IMR-90 (cell line): ENCODE measurements at places on chromosomes 13 and 19. TPM values are rescaled to one million over a fixed set of nuclear protein-coding genes. Genes with fewer than 3 reads are reported as not detected.
A peak's percentile ranks its signal among the peaks of the same experiment; 100 is the strongest.

GRCh38 chr13:59721926-59722910 is 441.5 kb downstream of the DIAPH3 start:
- H3K27ac ChIP-seq, result no peak overlapping the region
- no peak overlapping the region for H3K4me3 ChIP-seq
- H3K4me1 ChIP-seq, result no peaks in the 10 kb centered on the region
- DNase-seq, result no peak
- no peaks in the 10 kb centered on the region for H3K36me3 ChIP-seq

DNA sequence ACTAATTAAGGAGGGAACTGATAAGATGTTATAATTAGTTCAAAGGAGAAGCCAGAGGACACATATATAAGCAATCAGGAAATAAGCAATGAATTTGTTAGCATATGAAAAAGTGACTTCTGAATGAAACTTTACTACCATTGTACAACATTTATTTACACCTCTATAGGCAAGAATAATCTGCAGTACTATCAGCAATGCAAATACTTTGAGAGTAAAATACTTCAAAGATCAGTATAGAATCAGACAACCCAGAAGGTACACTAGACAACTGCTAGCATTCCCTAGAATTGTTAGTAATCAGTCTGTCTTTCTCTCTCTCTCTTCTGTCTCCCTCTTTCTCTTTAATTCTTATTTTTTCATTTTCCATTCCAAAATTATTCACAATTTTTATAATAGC is 196.8 kb upstream of the ATXN8OS start:
- no peaks in the 10 kb centered on the region for H3K27me3 ChIP-seq
- H3K36me3 ChIP-seq, result no peaks in the 10 kb centered on the region
- no peaks in the 10 kb centered on the region for H3K4me1 ChIP-seq

DNA sequence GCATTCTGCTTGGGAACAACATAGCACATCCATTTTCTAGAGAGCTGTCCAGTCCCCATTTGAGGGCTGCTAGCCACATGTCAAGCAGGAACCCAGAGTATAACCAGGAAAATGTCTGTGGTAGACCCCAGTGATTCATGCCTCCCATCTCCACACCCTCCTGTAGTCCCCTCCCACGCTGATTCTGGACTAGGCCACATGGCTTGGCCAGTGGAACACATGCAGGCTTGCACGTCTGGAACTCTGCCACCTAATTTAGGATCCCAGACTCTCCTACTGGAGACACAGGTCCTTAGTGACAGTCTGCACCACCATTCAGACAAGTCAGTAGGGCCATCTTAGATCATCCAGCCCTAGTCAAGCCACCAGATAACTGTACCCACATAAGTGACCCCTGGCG is 149.8 kb downstream of the ZIC5 start:
- no peaks in the 10 kb centered on the region for H3K4me1 ChIP-seq
- H3K4me3 ChIP-seq, result no peak overlapping the region
- H3K36me3 ChIP-seq, result no peaks in the 10 kb centered on the region
- no peak for DNase-seq
- H3K27ac ChIP-seq, result no peak overlapping the region

DNA sequence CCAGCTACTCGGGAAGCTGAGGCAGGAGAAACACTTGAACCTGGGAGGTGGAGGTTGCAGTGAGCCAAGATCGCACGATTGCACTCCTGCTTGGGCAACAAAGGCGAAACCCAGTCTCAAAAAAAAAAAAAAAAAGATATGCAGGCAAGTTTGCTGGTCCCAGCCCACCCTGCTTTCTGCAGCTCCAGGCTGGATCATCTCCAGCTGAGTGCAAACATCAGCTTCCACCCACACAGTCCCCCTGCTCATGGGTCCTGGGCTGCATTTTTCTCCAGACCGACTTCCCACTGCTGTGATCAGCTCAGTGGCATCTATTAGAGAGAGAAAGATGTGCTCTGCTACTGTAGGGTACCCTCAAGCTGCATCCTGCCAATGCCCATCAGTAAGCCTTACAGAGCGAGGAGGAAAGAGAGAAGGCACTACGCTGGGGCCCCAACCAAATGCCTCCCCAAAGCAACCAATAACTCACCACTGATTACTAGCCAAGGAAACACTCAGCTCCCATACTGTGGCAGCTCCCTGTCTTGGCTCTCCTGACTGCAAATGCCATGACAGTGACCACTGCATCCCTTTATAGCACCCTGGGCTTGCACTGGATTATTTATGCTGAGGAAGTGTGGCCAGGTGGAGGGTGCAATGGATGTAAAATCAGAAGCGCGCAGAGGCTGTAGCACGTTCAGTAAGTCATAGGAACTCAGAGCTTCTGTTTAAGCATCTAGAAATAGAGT is 170.9 kb upstream of the ZNF507 start:
- H3K4me3 ChIP-seq, result no peak overlapping the region
- no peak overlapping the region for H3K27ac ChIP-seq
- H3K36me3 ChIP-seq, result no peaks in the 10 kb centered on the region
- no peaks in the 10 kb centered on the region for H3K4me1 ChIP-seq
- H3K27me3 ChIP-seq, result no peaks in the 10 kb centered on the region

DNA sequence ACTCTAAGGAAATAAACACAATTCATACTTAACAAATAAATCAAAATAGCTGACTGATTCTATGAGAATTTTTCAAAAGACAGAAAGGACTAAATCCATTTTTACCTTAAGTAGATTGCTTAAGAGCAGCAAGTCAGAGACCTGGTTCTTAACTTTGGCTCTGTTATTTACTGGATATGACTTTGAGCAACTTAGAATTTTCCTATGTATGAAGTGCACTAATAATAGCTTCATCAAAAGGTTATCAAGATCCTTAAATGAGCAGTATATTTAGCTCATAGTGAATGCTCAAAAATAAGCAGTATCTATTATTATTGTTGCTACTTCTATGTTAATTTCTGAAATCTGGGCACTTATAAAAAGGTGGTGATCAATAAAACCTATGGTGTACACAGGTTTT is 95.3 kb downstream of the POSTN start:
- no peaks in the 10 kb centered on the region for H3K4me1 ChIP-seq
- no peak overlapping the region for H3K27ac ChIP-seq
- H3K4me3 ChIP-seq, result no peak overlapping the region
- no peaks in the 10 kb centered on the region for H3K27me3 ChIP-seq
- no peak for DNase-seq

DNA sequence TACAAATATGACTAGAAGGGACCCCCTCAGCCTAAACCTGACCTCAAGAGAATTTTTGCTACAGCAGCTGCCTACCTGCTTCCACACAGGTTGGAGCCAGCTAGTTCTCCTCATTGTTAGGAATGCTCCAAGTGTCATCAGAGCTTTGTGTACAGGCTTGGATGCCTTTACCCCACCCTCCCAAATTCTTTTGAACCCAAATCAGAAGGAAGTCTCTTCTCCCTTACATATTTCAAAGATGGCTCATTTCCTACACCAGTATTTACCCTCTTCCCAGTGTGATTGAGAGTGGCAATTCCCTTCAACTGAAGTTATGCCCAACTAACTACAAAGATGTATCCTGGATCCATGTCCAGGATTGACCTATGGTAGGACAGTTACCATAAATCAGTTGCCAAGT is 323.2 kb downstream of the OXGR1 start:
- no peaks in the 10 kb centered on the region for H3K36me3 ChIP-seq
- DNase-seq, result no peak
- no peak overlapping the region for H3K4me3 ChIP-seq
- no peak overlapping the region for H3K27ac ChIP-seq
- no peaks in the 10 kb centered on the region for H3K27me3 ChIP-seq

GRCh38 chr13:109877809-109878208 is 91.4 kb upstream of the IRS2 start:
- no peaks in the 10 kb centered on the region for H3K36me3 ChIP-seq
- H3K4me1 ChIP-seq, result peaks cover 13% of the 10 kb centered on the region
- H3K27me3 ChIP-seq, result no peaks in the 10 kb centered on the region
- no peak overlapping the region for H3K4me3 ChIP-seq
- H3K27ac ChIP-seq, result no peak overlapping the region

DNA sequence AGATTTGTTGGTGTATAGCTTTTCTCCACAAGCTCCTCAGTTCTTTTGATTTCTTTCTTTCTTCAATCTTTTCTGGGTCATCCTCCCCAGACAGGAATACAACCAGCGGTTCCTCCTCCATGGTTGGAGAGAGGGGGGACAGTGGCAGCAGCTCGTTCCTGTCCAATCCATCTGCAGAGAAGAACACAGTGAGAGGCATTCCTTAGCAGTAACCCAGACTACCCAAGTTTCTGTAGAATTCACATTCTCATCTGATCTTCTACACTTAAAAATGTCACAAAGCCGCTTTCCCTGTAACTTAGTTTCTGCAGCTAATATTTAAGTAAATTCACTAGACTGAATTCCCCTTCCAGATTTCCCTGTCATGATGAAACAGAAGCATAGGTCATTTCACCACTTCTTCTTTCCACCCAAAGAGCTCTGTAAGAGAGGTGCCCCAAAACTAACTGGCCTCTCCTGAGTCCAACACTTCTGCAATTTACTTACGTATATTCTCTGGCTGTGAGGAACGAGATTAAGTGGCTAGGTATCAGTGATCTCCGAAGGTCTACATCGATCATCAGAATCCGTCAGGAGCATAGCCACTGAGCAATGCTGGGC is 171.9 kb downstream of the TBC1D4 start:
- H3K36me3 ChIP-seq, result no peaks in the 10 kb centered on the region
- no peak overlapping the region for H3K27ac ChIP-seq
- no peak for DNase-seq
- no peaks in the 10 kb centered on the region for H3K27me3 ChIP-seq
- peaks cover 2% of the 10 kb centered on the region for H3K4me1 ChIP-seq
- H3K4me3 ChIP-seq, result no peak overlapping the region

The SIGLEC12 gene
- not detected in 2 replicates for total RNA-seq

The IGFL3 gene
- not detected in 2 replicates for total RNA-seq

GRCh38 chr13:77751513-77752456 is 54.3 kb downstream of the SLAIN1 start:
- H3K27me3 ChIP-seq, result no peaks in the 10 kb centered on the region; the same call in 1 of the 2 replicates
- no peak overlapping the region for H3K4me3 ChIP-seq
- no peaks in the 10 kb centered on the region for H3K4me1 ChIP-seq
- H3K36me3 ChIP-seq, result no peaks in the 10 kb centered on the region
- H3K27ac ChIP-seq, result no peak overlapping the region

- H3K4me1 ChIP-seq, result no peaks in the 10 kb centered on the region
- H3K4me3 ChIP-seq, result no peak overlapping the region
- H3K27me3 ChIP-seq, result no peaks in the 10 kb centered on the region
- H3K27ac ChIP-seq, result no peak overlapping the region
- no peak for DNase-seq
These were observed 108.3 kb upstream of the ZNF536 start for GRCh38 chr19:30263830-30264381.

DNA sequence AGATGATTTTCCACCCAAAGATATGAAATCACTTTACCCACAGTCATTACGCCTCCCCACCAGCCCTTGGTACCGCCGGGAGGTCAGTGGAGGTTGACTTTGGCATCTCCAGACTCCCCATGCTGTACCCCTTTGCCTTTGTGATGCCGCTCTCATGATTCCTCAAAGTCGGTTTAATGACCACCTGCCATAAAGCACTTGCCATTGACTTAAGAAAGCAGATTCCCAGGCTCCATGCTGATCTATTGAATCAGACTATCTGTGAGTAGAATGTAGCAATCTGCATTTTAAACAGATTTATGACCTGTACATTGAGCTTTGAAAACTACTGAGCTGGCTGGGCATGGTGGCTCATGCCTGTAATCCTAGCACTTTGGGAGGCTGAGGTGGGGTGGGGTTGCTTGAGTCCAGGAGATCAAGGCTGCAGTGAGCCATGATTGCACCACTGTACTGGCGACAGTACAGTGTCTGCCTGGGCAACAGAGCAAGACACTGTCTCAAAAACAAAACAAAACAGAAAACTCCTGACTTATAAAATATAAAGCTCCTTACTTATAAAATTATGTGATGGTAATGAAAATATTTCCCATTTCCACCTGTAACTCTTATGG is 235.2 kb downstream of the KLF5 start:
- H3K27ac ChIP-seq, result no peak overlapping the region
- 0 out of 2 replicates have a peak, but pooled peaks cover 1% of the 10 kb centered on the region for H3K27me3 ChIP-seq
- no peak for DNase-seq
- no peaks in the 10 kb centered on the region for H3K36me3 ChIP-seq
- H3K4me3 ChIP-seq, result no peak overlapping the region

- no peaks in the 10 kb centered on the region for H3K4me1 ChIP-seq
- H3K36me3 ChIP-seq, result no peaks in the 10 kb centered on the region
- no peaks in the 10 kb centered on the region for H3K27me3 ChIP-seq
These were observed 3.8 kb downstream of the ARL11 start for GRCh38 chr13:49632156-49632555.

DNA sequence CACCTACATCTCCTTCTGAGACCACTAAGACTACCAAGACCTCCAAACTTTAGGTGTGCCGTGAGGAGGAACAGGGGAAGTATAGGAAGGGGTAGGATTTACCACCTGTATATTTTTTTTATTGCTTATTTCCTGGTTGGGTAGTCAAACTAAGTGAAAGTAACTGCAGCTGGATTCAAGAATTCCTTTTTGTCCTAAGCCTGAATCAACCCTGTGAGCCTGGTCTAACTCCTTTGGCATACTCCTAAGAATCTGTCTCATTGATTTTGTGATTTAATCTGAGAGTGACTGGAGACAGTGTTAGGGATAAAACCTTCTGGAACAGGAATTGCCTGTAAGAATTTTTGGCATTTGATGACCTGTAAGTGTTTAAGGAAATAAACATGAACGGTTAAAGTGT is 523.5 kb upstream of the MIR17HG start:
- no peak overlapping the region for H3K27ac ChIP-seq
- no peak overlapping the region for H3K4me3 ChIP-seq
- no peaks in the 10 kb centered on the region for H3K4me1 ChIP-seq
- DNase-seq, result no peak

DNA sequence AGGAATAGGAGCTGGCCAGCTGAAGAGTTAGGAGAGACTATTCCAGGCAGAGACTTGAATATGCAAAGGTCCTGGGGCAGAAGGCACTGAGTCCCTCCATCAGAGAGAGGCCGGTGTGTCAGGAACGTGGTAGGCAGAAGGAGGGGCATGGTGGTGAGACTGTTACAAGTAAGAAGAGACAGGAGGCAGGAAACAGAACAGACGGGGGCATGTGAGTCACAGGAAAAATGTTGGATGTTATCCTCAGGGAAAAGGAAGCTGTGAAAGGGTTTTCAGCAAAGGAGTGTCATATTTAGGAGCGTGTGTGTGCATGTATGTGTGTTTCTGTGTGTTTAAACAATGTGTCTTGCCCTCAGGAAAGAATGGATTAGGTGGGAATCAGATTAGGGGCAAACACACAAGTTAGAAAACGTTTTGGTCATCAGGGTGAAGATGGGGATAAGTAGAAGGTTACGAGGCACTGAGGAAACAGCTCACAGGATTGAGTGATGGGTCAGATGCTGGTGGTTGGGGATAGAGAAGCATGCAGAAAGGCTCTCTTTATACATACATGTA is 1.1 kb downstream of the EDDM13 start:
- no peaks in the 10 kb centered on the region for H3K36me3 ChIP-seq
- peak; percentile 45 for DNase-seq
- no peak overlapping the region for H3K27ac ChIP-seq
- H3K4me3 ChIP-seq, result no peak overlapping the region
- no peaks in the 10 kb centered on the region for H3K4me1 ChIP-seq

GRCh38 chr13:72536714-72537394 is 190.6 kb downstream of the MZT1 start:
- H3K36me3 ChIP-seq, result no peaks in the 10 kb centered on the region
- H3K4me1 ChIP-seq, result no peaks in the 10 kb centered on the region
- no peaks in the 10 kb centered on the region for H3K27me3 ChIP-seq

GRCh38 chr13:96274046-96274445 is 184.1 kb downstream of the HS6ST3 start:
- H3K4me3 ChIP-seq, result no peak overlapping the region
- H3K36me3 ChIP-seq, result no peaks in the 10 kb centered on the region
- H3K27ac ChIP-seq, result no peak overlapping the region
